ENCODE measurements at places on chromosomes 11 and 22. TPM values are rescaled to one million over a fixed set of nuclear protein-coding genes. Genes with fewer than 3 reads are reported as not detected.

Gene TREH
- total RNA-seq, result not detected

Gene AGBL2
- 0.41 TPM for total RNA-seq

Gene SCGB1D2
- not detected for total RNA-seq

Gene CYP2D6
- total RNA-seq, result not detected

Gene LRRC56
- total RNA-seq, result 0.08 TPM

DNA sequence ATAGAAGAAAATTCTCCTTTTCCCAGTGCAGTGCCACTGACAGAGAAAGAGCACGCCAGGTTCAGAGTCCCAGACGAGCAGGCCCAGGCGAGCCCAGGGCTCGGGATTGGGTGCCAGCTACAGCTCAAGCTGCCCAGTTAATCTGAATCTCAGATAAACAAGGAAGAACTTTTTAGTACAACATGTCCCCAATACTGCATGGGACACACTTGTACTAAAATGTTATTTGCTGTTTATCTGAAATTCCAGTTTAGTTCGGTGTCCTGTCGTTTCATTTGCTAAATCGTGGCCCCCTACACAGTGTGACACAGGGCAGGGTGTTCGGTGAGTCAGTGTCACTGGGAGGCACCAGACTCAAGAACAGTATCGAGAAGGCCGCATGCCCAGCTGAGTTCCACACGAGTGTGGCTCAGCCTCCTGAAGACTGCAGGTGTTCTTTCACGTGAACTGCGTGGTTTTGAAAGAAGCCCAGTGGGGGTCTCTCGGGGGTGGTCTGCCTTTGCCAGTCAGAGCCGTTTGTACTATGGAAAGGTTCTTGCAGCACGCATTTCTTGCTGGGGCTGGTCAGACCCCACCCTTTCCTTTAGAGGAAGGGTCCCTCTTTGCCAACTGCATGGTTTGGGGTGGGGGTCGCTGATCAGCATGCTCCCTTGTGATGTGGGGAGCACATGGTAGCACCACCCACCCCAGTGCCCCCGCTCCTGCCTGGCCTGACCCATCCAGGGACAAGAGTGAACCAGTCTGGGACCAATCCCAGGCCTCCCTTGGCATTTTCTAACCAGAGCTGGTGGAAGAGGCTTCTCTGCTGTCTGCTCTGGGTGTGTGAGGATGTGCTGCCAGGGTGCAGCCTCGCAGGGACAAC lies 115.6 kb upstream of the B3GAT1 start:
- H3K4me1 ChIP-seq, result no peaks in the 10 kb centered on the region
- no peaks in the 10 kb centered on the region for H3K36me3 ChIP-seq
- peaks cover 20% of the 10 kb centered on the region for H3K27me3 ChIP-seq
- no peak overlapping the region for H3K4me3 ChIP-seq
- DNase-seq, result no peak

DNA sequence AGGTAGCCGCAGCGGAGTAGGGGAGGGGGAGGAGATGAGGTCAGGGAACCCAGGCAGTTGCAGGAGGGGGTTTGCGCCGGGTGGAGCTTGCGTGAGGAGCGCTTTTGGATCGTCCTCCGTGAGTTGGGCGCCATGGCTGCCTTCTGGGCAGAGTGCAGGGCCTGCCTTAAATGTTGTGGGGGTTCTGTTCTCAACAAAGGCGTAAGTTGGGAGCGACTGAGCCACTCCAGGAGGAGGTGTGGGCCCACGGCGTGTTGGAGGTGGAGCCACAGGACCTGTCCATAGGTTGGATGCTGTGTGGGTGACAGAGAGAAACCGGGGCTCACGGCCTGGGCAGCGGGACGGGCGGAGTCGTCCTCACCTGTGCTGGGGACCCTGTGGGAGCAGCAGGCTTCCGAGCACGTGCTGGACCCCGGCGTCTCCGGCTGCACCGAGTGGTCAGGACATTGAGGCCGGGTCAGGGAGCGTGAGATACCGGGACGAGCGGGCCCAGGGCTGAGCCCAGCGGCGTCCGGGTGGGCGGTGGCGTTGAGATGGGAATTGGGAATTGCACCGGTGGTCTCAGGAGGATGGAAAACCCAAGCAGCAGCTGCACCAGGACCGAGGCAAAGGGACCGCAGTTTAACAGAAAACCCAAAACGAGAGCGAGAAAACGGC lies 977 bp upstream of the PGGHG start:
- H3K4me3 ChIP-seq, result peak overlapping the region; percentile 71
- no peak overlapping the region for H3K27ac ChIP-seq
- peaks cover 6% of the 10 kb centered on the region for H3K4me1 ChIP-seq
- H3K27me3 ChIP-seq, result peaks cover 26% of the 10 kb centered on the region

DNA sequence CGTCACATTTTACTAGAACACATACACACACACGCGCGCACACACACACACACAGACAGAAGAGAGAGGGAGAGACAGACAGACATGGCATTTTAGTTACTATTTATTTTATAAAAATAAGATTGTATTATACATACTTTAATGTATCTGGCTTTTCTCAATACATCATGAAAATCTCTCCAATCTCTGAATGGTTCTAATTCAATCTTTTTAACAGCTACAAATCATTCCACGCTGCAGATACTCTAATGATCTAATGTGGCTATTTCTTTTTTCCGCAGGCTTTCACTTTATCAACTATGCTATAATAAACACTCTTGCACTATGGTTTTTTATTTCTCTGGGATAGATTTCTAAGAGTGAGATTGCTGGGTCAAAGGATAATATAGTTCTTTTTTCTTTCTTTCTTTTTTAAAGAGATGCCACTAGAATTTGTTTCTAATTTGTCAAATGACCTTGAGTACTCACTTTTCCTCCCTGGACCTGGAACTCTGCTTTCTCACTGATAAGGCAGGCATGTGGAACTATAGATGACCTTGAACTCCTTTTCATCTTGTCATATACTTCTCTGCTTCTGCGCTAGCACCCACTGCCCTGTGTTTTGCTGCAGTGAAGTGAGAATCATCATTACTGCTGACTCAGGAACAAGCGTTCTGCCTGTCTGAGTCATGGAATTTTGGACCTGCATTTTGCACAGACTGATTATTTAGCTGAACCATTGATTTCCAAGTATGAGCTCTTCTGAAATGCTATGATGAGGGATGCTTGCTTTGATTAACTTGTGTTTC lies 4.9 kb upstream of the SLC6A5 start:
- peaks cover 6% of the 10 kb centered on the region for H3K27me3 ChIP-seq
- no peak for DNase-seq
- no peaks in the 10 kb centered on the region for H3K36me3 ChIP-seq
- H3K4me1 ChIP-seq, result no peaks in the 10 kb centered on the region
- no peak overlapping the region for H3K27ac ChIP-seq

DNA sequence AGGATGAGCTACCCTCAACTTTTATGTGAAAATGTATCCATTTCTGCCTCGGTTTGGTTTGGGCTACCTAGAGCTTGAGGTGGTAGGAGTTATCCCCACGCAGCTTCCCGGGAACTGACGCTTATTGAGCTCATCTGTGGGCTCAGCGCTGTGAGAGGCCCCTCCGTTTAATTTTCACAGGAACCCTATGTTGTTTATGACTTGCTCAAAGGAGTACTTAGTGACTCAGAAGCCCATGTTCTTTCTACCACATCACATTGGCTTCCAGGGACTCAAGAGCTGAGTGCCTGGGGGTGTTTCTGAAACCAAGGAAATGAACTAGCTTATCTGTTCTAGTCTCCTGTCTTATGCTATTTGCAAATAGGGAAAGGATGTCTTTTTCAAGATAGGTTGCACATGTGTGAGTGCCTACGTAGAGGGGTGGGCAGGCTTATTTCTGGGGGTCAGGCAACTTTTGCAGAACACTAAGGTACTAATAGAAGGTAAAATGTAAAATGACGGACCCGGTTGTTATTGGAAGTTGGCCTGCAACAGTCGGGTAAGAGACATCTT lies 40.5 kb downstream of the MICAL2 start:
- no peak overlapping the region for H3K27ac ChIP-seq
- no peaks in the 10 kb centered on the region for H3K36me3 ChIP-seq
- H3K27me3 ChIP-seq, result no peaks in the 10 kb centered on the region
- no peaks in the 10 kb centered on the region for H3K4me1 ChIP-seq
- DNase-seq, result no peak

GRCh38 chr11:1879342-1879940 lies 12.3 kb downstream of the PRR33 start:
- H3K27me3 ChIP-seq, result no peaks in the 10 kb centered on the region
- H3K4me1 ChIP-seq, result peaks cover 33% of the 10 kb centered on the region
- H3K4me3 ChIP-seq, result no peak overlapping the region
- no peak for DNase-seq

DNA sequence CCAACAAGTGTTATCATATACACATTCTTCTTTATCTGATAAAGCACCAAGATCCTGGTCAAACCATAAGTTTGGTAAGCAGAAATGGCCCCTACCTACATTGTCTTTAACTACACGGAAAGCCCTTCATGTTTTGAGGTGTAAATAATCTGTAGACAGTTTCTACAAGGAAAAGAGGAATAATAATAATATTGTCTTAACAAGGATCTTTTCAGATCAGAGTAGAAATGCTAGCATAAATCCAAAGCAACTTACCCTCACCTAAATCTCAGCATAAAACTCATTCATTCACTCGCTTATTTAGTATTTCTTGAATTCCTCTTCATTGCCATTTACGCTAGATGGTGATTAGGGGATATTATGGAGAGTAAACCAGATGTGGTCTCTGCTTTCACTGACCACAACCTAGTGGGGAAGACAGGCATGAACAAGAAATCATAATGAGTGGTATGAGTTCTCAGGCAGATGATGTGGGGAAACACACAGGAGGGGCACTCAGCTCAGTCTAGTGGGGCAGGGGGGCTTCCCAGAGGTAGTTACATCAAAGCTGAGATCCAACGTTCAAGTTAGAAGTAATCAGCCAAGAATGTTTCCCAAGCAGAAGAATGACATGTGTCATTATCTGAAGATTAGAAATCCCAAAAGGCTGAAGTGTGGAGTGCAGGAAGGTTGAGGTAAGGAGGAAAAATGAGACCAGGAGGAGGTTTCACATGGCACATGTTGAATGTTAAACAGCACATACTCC lies 65.4 kb upstream of the ZC3H12C start:
- no peak overlapping the region for H3K4me3 ChIP-seq
- no peak for DNase-seq
- no peaks in the 10 kb centered on the region for H3K36me3 ChIP-seq
- H3K4me1 ChIP-seq, result no peaks in the 10 kb centered on the region
- H3K27me3 ChIP-seq, result no peaks in the 10 kb centered on the region

- peaks cover 4% of the 10 kb centered on the region for H3K27me3 ChIP-seq
- H3K27ac ChIP-seq, result no peak overlapping the region
- DNase-seq, result no peak
- H3K4me3 ChIP-seq, result no peak overlapping the region
- no peaks in the 10 kb centered on the region for H3K36me3 ChIP-seq
These were observed 121.8 kb upstream of the PAX6 start for GRCh38 chr11:31932879-31933278.

- DNase-seq, result peak; percentile 66
- H3K27ac ChIP-seq, result no peak overlapping the region
- no peak overlapping the region for H3K4me3 ChIP-seq
- peaks cover 14% of the 10 kb centered on the region for H3K4me1 ChIP-seq
- H3K36me3 ChIP-seq, result no peaks in the 10 kb centered on the region
These were observed 4.2 kb downstream of the SLC25A1 start for GRCh38 chr22:19174106-19175025.

DNA sequence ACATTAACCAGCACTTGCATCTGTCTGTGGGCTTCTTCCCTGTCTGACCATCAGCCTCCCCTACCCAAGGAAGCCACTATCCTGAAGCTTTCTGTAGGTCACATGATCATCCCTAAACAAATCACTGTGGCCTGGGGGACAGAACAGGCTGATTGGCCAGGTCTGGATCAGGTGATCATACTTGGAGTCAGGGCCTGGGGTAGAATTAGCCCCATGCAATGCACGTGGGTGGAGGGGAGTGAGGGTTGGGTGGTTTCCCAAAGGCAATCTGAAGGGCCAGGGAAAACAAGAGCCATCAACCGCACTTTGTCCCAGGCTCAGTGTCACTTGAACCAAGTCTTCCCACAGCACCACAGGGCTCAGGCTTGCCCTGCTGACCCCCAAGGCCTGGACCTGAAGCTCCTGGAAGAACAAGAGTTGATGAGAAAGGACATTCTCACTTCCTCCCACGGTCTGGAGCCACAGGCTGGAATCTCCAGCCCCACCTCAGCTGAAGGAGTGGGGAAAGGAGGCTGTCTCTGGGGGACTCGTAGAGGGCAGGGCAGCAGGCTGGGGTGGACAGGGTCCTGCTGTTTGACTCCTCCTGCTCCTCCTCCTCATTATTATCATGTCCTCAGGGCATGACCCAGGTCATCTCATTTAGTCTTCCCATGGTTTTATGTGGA lies 31.5 kb upstream of the TSPAN18 start:
- no peak overlapping the region for H3K27ac ChIP-seq
- H3K27me3 ChIP-seq, result 0 out of 2 replicates have a peak, but pooled peaks cover 2% of the 10 kb centered on the region
- peak; percentile 33 for DNase-seq

GRCh38 chr11:111766834-111767142 lies 599 bp upstream of the PPP2R1B start:
- peak overlapping the region; percentile 95 for H3K4me3 ChIP-seq
- peak overlapping the region; percentile 63 for H3K27ac ChIP-seq
- DNase-seq, result no peak
- no peaks in the 10 kb centered on the region for H3K4me1 ChIP-seq
- no peaks in the 10 kb centered on the region for H3K27me3 ChIP-seq

- H3K27ac ChIP-seq, result no peak overlapping the region
- H3K36me3 ChIP-seq, result no peaks in the 10 kb centered on the region
- no peaks in the 10 kb centered on the region for H3K4me1 ChIP-seq
- H3K27me3 ChIP-seq, result no peaks in the 10 kb centered on the region
- no peak for DNase-seq
These were observed 70.3 kb downstream of the SOX6 start for GRCh38 chr11:16286095-16286494.

DNA sequence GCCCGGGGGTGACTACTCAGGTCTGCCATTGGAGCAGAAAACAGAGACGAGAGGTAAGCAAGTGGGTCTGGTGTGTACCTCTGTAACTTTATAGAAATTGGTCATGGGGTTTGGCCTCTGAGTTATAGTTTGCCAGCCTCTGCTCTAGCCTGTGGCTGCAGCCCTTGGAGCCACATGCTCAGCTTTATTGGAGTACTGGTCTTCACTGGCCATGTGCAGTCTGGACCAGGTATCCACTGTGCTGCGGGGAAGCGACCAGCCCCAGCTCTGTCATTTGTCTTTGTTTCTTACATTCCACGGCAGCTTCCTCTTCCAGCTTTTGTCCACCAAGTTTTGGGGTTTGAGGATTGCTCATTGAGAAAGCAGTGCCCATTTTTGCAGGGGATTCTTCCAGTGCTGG lies 453.4 kb downstream of the TBC1D22A start:
- H3K4me1 ChIP-seq, result no peaks in the 10 kb centered on the region
- H3K4me3 ChIP-seq, result no peak overlapping the region
- H3K27me3 ChIP-seq, result no peaks in the 10 kb centered on the region
- no peak overlapping the region for H3K27ac ChIP-seq
- no peaks in the 10 kb centered on the region for H3K36me3 ChIP-seq
- no peak for DNase-seq

DNA sequence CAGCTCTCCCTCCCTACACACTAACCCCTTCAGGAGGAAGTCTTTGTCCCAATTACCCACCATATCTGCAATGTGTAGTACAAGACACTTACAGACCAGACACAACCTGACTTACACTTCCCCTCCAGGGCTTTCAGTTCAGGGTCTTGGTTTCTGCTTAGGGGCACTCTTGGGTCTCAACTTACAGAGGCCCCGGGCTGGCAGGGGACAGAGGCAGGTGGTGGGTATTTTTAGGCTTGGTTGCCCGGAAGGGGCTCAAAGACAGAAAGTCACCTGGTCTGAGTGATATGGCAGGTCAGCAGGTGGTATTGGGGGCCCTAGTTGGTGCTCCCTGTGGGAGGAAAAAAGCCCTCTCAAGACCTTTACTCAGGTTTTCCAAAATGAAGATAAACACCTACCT lies 3.4 kb upstream of the TMEM184B start:
- H3K4me3 ChIP-seq, result no peak overlapping the region
- DNase-seq, result no peak
- H3K4me1 ChIP-seq, result no peaks in the 10 kb centered on the region
- no peaks in the 10 kb centered on the region for H3K27me3 ChIP-seq
- no peaks in the 10 kb centered on the region for H3K36me3 ChIP-seq

All from SJCRH30 (cell line).